ENCODE measurements at places on chromosomes 11 and 22.

GRCh38 chr11:68993546-68993945, 12.8 kb upstream of the MRGPRD start:
- DNase-seq, result no peak

DNA sequence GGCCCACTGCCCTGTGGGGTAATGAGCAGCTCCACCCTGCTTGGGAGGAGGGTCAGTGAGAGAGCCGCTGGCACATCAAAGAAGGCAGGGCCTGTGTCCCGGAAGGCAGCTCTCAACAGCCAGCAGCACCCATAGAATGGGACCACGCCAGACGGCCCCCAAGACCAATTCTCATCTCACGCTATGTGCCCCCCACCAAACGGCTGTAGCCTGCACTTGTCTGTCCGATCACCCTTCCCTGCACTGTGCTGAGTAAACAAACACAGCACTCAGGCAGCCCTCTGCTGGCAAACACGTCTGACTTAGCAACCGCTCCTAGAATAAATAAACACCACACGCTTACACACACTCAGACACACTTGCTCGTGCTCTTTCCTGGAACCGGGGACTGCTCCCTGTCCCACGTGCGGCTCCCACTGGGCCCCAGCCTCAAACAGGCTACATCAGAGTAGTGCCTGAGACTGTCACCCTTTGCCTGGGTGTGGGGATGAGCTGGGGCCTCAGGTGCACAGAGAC, 53.2 kb upstream of the CDON start:
- no peak for DNase-seq

- no peak for DNase-seq
Measured at GRCh38 chr11:97143463-97143862, 753.6 kb downstream of the JRKL start.

DNA sequence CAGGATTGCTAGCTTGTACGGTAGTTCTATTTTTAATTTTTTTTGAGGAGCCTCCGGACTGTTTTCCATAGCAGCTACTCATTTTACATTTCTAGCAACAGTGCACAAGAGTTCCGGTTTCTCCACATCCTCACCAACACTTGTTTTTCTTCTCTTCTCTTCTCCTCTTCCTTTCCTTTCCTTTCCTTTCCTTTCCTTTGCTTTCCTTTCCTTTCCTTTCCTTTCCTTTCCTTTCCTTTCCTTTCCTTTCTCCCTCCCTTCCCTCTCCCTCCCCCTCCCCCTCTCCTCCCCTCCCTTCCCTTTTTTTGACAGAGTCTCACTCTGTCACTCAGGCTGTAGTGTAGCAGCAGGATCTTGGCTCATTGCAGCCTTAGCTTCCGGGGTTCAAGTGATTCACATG, 9.3 kb downstream of the WBP2NL start:
- no peak for DNase-seq

DNA sequence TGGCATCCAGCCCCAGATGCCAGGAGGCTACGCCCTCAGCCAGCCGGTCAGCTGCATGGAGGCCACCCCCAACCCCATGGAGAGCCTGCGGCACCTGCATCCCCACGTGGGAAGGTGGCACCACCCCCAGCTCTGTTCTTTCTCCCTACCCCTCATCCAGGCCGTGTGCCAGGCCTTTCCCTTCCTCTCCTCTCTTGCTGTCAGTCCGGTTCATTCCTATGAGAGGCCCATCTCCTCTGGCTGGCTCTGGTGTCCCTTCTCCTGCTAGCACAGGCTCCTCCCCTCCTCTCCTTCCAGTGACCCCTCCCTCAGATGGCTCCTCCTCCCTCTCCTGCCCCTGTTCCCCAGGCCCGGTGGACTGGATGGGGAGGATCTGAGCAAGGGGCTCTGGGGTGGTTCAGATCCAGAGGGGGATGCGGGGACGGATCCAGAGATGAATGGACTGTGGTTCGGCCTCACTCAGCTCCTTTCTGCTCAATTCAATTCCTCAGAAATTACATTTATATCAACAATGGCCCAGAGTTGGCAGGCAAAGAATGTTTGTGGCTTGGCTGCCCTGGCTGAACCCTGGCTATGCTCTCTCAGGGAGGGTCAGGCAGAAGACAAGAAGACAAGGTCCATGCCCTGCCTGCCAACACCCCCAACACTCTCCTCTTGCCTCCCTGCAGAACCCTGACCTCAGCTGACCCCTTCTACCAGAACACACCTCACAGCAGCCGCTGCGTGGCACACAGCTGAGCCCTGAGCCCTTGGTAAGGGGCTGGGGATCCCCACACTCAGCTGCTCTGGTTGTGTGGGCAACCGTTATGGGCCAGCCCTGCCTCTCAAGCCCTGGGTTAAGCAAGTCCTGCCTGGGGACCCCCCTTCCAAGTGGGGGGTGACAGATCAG, 18.5 kb upstream of the LRRC10B start:
- no peak for DNase-seq

GRCh38 chr11:8040261-8040920, 40.6 kb upstream of the TUB start:
- no peak for DNase-seq

GRCh38 chr11:134069426-134070341, 812 bp downstream of the JAM3 start:
- no peak for DNase-seq

DNA sequence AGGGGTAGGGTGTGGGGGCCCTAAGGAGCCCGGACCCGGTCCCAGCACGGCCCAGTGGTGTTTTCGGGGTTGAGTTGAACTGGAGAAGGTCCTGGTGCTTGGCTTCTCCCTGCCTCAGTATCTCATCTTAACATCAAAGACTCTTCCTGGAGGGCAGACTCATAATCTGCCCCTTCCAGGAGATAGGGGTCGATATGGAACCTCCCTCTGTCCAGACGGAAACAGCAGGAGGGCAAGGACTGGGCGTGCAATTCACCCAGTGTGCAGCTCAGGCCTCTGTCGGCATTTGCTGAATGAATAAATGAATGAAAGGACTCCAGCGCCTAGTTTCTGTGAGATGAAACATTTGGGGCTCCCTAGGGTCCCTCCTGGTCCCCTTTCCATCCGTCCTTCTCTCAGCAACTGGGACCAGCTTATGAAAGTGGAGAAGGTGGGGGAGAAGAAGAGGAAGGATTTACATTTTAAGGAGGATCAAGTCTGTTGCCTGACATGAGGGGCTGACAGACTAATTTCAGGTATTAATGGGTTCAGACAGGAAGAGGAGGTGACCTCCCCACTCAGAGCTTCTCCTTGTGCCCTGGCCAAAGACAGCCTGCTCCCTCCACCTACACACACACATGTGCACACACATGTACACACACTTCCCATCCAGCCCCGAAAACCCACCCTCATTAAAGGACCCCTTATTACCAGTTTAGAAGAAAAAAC, 1.1 kb upstream of the SHISA8 start:
- DNase-seq, result no peak

GRCh38 chr11:47373876-47374719, 4.2 kb downstream of the SPI1 start:
- peak; percentile 73 for DNase-seq

DNA sequence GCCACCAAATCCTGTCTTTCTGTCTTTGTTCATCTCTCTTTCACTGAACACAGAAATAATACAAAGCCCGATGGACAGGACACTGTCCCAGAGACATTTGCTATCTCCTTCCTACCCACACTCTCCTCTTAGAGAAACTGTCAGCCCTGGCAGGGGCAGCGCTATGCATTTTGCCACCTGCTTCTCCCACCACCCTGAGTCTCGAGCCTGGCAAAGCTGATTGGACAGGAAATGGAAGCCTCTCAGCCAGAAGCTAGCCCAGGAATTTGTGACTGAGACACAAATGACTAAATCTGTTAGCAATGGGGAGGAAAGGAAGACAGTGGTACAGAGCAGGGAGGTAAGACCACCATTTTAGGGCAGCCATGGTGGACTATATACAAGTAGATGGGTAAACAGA, 14.9 kb upstream of the GALNT18 start:
- DNase-seq, result no peak

DNA sequence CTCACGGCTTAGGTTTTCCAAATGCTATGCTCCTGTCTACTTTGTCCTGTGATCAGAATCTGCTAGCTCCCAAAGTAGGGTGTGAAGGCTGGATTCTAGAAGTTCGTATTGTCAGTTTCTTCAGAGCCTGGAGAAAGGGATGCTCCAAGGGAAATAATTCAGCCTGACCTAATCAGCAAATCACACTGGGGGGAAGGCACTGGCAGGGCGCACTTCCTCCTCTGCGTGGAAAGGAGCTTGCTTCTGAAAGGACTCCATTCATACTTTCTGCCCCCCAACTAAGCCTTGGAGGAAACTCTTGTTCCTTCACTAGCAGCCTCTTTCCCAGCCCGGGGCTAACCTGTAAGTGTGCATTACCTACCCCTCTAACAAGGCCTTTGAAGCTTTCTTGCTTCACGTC, 165.9 kb downstream of the NAV2 start:
- DNase-seq, result no peak

DNA sequence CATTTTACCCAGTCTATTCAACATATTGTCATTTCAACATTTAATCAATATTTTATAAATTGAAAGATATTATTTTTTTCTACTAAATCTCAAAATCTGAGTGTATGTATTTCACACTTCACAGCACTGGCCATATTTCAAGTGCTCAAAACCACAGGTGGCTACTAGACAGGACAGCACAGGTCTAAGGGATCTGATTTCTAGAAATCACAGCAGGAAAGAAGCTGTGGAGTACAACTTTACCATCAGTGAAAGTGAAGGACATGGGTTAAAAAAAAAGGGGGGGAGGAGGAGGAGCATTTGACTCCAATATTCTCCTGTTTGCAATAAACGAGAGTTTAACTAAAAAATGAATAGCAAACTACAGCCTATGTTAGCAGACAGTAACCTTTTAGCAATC, 4.5 kb downstream of the PRDM10 start:
- DNase-seq, result no peak

DNA sequence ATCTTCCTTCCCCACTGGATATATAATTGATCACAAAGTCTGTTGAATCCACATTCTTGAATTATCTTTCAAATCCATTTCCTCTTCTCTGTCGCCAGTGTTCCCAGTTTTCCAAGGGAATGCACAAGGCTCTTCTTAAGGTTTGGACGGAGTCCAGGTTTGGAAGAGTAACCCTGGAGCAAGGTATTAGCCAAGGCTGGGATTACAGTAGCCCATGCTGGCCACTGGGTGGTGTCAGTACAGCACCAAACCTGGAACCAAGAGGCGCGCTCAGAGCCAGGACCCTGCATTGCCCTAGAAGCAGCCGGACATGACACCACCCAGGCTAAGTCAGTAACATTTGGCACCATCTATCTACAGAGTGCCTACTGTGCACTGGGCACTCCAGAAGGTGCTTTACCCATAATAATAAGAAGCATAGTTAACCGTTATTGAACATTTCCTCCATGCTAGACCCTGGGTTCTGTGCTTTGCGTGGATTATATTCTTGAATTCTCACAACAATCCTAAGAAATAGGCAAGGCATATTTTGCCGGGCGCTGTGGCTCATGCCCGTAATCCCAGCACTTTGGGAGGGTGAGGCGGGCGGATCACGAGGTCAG, 48.0 kb upstream of the CLPB start:
- no peak for DNase-seq

- no peak for DNase-seq
Measured at GRCh38 chr11:125451400-125452124, 44.5 kb downstream of the FEZ1 start.

GRCh38 chr11:122229481-122230384, 113.7 kb upstream of the BLID start:
- DNase-seq, result no peak

DNA sequence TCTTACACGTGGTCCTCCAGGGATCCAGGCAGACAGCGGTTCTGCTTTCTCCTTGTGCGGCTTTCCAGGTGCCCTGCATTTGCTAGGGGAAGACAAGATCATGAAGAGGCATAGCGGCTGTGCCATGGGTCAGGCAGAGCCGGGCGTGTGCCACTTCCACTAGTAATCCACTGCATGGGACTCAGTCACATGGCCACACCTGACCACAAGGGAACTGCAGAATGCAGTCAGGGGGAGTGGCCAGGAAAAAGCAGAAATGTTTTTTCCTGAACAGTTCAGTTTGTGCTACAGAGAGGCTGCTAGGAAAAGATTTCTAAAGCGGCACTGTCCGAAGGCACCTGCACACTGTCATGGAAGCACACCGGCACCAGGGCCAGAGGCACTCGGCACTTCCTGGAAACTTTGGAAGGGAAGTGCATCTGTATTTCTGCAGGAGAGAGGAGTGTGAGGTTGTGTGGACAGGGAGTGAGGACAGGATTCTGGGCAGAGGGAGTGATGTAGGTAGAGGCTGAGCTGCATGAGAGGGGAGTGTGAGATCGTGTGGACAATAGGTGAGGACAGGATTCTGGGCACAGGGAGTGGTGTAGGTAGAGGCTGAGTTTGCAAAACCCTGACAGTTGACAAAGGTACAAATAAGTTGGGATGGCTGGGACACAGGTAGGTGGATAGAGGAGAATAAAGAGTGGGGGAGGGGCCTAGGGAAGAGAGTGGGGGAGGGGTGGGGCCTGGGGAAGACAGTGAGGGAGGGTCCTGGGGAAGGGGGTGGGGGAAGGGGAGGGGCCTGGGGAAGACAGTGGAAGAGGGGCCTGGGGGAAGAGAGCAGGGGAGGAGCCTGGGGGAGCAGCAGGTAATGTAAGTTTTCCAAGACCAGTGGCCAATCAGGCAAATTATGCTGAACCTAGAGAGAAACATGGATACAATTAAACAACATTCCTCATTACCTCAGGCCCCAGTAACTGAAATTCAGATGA, 1436.3 kb downstream of the TBC1D22A start:
- DNase-seq, result no peak

- no peak for DNase-seq
Measured at GRCh38 chr22:23548501-23549197, 31.4 kb downstream of the IGLL1 start.

GRCh38 chr11:44652901-44653644, 73.7 kb upstream of the TSPAN18 start:
- DNase-seq, result no peak

DNA sequence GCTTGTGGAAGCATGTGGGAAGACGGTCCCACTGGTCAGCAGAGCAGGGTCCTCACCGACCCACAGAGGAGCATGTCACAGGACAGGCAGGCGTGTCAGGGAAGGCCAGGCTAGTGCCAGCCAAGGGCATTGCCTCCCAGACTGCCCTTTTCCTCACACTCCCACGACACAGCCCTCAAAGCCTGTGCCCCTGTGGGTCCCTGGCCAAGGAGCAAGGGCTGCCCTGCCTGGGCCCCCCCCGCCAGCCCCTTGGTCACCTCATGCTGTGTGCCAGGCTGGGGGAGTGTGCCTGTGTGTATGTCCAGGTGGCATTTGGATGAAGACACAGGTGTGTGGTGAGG, 74.7 kb downstream of the MED15 start:
- DNase-seq, result no peak

GRCh38 chr11:34165786-34166555, 60.5 kb downstream of the NAT10 start:
- DNase-seq, result no peak
